ENCODE measurements at places on chromosomes 4 and X.

- DNase-seq = no peak
Observed at GRCh38 chrX:11209798-11210414, 83.3 kb upstream of the AMELX start.

DNA sequence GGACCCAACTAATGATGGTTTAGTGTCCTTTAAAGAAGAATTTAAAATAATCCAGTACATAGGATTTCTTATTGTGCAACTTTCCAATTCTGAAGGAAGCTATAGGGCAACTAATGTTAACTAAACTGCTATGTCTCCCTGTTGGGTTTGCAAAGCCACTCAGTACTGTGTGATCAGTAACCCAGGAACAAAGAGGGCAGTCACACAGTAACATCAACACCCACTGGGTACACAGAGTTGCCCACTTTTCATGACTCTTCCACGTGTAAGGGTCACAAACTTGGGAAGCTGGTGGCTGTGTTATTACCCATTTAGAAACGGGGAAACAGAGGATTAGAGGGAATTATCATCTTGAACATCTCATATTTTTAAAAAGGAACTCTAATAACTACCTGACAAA lies 555.0 kb upstream of the DIPK2B start:
- DNase-seq = no peak

GRCh38 chr4:159284113-159284512 lies 181.2 kb downstream of the RAPGEF2 start:
- no peak for DNase-seq

DNA sequence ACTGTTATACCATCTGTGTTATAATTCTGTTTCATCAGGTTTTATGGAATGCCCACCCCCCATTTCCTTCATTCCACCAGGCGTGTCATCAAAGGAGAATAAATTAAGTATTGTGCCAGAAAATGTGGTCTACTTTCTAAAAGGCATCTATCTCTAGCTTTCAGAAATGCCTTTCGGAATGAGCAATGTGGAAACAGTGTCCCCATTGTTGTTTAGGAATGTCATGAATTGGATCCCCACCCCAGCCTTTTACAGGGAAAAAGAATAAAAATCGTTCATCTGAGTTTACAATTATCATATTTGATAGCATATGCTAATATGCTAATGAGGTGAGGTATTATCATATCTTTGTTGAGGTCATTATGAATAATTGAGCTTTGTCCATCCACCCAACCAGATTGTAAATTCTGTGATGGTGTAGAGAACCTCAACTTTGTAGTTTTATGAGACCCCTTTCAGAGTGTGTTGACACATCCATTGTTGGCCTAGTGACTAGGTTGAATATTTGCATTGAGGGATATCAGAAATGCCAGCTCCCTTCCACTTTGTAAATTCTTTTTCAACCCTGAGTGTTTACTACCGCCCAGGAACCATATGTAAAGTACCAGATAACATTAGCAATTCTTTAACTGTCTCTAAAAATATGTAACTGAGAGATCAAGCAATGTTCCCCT lies 56.2 kb upstream of the CCDC160 start:
- no peak for DNase-seq

DNA sequence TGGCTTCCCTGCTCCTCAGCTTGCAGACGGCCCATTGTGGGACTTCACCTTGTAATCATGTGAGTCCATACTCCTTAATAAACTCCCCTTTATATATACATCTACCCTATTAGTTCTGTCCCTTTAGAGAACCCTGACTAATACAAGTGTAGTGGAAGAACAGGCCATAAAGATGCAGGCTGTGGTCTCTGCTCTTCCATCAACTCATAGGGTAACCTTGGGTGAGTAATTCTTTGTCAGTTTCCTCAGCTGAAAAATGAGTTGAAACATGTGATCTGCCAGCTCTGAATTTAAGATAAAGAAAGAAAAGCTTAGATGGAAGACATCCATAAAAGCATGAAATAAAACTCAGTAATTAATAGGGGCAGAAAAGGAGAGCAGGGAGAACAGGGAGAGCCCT lies 103.6 kb downstream of the ENOX2 start:
- no peak for DNase-seq

DNA sequence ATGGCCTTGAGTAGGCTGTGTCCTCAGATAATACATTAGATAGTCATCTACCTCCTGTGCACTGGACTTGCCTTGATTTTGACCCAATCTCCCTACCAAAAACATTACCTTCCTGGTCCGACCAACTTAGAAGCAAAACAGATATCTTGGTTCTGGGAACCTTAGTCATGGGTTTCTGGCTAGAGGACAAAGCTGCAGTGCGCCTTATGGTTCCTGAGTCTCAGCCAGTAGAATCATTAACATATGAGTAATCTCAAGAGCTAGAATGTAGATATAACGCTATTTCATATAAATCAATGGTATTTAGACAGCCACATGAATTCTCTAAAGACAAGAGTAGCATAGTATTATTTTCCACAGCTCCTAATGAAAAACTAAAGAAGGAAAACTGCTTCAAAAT lies 83.1 kb downstream of the GRIA3 start:
- no peak for DNase-seq

- DNase-seq = peak; percentile 81
Observed at GRCh38 chr4:141391771-141392170, 171.1 kb downstream of the ZNF330 start.

DNA sequence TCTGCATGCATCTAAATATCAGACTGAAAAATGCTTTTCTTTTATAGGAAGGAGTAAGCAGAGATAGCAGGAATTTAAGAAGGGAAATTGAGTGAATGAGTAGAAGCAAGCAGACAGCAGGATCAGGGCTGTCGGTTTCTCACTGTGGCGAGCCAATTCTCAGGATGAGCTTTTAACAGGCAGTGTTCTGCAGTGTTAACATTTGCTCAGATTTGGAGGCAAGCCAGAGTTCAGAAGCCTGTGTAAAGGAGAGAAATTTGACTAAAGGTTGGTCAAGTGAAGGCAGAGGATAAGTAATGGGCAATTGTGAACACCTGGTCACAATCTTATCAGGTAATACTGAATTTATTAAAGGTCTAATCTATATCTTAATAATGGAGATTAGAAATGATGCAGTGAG lies 133.3 kb upstream of the MAGEB16 start:
- DNase-seq = no peak

- no peak for DNase-seq
Observed at GRCh38 chr4:88045021-88045420, 37.6 kb downstream of the PKD2 start.

DNA sequence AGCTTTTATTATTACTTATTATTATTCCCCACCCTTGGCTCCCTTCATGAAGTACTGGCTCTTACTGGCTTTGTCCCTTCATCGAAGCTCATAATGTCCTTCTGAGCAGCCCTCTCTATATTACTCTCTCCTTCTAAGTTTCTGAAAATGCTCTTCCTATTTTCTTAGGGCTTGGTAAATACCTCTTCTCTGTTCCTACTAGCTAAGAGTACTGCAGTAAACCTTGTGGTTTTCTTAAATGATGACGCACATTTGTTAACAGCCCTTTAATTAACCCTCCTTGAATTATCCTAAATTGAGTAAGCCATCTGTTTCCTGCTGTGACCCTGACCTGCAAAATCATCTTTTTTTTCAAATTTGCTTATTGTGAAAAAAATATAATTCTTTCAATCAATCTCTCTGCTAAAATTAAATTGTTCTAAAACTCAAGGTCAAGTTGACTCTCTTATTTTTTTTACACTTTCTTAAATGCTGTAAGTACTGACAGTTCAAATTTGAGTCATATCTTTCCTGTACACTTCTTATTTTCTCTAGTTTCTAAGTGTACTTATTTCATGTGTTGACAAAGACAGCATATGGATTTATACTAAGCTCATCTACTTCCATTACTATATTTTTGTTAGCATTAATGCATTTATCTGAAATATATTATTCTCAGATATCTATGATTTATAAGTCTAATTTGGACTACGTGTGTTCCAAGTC lies 148.9 kb downstream of the ADAM29 start:
- no peak for DNase-seq

DNA sequence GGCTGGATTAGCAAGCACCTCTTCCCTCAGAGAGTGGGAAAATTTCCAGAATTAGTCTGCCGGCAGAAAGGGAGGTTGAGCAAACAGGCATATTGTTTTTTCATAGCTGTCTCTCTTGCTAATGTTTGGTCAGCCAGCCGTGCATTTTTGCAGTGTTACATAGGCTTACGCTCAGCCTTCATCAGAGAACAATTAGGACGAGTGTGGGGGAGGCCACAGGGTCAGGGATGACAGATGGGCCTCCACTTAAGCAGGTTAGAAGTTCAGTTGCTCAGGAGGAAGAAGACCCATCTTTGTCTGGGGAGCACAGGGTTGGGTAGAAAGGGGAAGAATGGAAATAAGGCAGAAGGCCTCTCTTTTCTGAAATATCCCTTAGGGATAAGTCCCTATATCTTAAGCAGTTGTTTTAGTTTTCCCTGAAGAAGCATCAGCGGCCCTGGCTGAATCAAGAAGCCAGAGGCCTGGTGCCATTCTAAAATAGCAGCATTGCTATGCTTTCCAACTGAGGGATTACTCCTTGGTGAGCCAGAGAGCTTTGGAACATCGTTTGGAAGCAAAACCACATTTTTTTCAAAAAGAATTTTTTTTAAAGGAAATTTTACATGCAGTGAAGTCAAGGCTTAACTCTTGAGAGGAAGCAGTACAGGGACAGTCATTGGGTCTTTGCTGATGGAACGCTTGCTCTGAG lies 118.8 kb downstream of the SMIM20 start:
- peak; percentile 76 for DNase-seq

GRCh38 chrX:3371163-3371562 lies 24.7 kb upstream of the MXRA5 start:
- DNase-seq = no peak

- no peak for DNase-seq
Observed at GRCh38 chrX:68929332-68930150, 100.7 kb downstream of the EFNB1 start.

DNA sequence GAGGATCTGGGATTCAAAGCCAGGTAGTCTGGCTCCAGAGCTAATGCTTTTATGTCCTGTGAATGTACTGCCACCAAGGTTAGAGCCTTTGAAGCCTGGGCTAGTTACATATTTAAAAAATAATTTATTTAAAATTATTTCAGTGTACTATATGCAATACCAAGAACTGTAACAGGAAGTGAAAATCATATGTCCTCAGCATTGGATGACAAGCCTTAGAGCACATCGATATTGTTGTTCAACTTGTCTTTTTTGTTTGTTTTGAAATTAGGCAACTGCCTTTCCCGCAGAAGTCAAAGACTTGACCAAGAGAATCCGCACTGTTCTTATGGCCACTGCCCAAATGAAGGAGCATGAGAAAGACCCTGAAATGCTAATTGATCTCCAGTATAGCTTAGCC lies 73.1 kb upstream of the IL13RA1 start:
- no peak for DNase-seq

Measured in NCI-H2029 treated with DMSO at 0.1 percent for 48 hours (cell line).